ENCODE measurements at places on chromosomes 12 and 14. TPM values are rescaled to one million over a fixed set of nuclear protein-coding genes. Genes with fewer than 3 reads are reported as not detected.

Gene LMO3
- total RNA-seq, result not detected

Gene VPS33A
- 15.0 TPM for total RNA-seq

Gene C1QL4
- total RNA-seq, result not detected

Gene POLE2
- total RNA-seq, result 5.5 TPM

Data from GM23248 (cell line).